Lung microvascular endothelial cell (primary cell): ENCODE measurements at places on chromosomes 16 and 17. TPM values are rescaled to one million over a fixed set of nuclear protein-coding genes. Genes with fewer than 3 reads are reported as not detected.

GRCh38 chr17:44280392-44280937, 12.5 kb upstream of the SLC4A1 start:
- no peak for DNase-seq

- DNase-seq: no peak
Observed at GRCh38 chr17:74240618-74241205, 27.3 kb downstream of the TTYH2 start.

- no peak for DNase-seq
Observed at GRCh38 chr16:22264786-22265185, 32.4 kb upstream of the POLR3E start.

DNA sequence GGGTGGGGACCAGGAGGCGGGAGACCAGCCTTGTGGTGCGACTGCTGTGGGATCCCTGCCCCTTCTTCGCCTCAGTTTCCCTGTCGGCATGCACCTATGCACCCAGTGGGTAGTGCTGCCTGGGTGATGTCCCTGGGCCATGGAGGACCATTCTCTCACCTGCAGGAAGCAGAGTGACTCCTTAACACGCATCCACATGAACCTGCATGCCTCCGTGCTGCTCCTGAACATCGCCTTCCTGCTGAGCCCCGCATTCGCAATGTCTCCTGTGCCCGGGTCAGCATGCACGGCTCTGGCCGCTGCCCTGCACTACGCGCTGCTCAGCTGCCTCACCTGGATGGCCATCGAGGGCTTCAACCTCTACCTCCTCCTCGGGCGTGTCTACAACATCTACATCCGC, 25.2 kb downstream of the ADGRG5 start:
- DNase-seq: no peak

GRCh38 chr17:752620-753219, 656 bp upstream of the GEMIN4 start:
- DNase-seq: peak; percentile 48

DNA sequence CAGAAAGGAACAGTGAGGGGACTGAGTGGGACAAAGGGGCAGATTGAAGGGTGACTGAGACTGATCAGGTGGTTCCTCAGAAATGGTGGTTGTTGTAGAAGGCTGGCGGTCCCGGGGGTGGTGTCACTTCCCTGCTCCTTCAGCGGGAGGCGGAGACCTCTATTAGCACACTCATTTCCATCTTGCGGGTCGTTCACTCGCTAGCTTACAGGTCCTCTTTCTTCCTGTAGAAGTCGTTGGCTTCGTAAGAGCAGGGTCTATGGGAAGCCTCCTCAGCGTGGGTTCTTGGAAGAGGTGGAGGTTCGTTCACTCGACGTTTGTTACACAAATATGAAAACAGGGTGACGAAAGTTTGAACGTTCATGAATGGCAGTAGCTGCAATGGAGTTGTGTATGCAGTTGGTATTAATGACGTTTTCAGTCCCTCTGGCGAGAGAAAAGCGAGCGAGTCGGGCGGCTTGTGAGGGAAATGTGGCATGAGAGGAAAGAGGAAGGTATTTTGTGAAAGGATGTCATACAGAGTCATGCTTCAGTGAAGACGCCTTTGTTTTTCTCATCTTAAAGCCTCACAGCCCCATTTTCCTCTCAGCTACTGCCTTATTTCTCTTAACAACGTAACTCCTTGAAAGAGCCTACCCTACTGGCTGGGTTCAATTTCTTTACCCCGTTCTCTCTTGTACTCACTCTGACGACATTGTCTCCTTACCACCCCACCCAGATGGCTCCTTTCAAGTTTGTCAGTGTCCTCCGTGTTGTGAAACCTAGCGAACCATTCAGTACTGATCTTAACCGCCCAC, 667 bp downstream of the EFCAB13 start:
- DNase-seq: peak; percentile 62

- DNase-seq: no peak
Observed at GRCh38 chr17:41171886-41172285, 3.9 kb upstream of the KRTAP4-3 start.

DNA sequence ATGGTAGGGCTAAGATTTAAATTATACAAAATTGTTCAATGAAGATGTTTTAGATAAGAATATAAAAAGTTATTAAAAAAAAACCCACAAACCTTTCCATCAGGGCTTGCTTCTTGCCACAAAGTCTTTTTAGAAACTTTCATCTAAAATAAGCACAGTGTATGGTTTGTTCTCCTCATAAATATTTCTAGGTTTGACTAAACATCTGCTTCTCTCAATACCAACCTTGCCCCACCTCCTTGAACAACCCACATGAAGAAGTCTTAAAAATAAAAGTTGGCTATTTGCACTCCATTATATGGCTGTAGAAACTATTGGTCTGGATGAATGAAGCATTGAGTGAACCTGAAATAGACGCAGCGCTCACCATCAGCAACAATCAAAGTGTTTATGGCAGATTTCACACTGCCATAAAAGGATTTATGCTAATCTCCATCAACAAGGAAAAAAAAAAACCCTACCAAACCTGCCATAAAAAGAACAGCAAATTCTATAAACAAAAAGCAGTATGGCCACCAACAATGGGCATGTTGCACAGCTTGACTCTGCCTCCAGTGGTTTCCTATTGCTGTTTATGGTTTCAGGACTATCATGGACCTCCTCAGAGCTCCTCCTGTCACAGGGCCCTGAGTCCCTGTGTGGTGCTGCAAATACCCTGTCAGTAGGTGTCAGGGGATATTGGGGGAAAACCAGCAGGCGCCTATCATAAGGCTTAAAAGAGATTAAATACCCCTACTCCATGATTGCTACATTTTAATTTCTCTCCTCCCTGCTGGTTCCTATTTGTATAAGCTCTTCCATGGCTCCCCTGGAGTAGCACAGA, 37.6 kb downstream of the SNX11 start:
- no peak for DNase-seq

DNA sequence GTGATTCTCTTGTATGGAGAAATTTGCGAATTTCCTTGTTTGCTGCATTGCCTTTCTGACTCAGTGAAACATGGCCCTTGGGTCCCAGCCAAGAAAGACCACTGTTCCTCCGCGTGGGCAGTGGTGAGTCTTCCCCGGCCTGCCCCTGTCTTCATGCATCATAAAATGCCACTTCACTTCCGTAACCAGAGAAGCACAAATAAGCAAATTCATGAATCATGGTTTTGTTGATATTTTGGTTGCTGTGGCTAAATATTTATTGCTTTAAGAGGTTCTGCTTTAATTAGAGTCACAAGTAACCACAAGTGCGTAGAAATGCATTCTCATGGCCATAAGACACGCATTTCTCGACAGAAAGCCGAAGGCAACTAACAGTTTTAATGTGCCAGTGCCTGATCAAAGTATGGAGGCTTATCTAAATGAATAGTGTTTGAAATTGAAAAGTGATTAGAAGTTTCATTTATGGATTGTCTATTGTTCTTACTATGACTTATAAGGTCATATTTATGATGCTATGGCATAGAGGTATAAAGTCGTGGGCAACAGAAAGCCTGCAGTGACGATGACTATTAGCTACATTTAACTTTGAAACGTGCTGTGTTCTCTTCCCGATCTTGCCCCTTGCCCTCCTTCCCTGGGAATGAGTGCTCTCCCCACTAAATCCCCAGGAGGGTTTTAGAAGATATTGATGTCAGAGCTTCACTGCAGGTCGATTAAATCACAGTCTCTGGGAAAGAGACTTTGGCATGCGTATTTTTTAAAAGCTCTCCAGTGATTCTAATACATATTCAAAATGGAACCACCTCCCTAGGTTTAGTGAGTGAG, 76.0 kb downstream of the WIPI1 start:
- DNase-seq: no peak

DNA sequence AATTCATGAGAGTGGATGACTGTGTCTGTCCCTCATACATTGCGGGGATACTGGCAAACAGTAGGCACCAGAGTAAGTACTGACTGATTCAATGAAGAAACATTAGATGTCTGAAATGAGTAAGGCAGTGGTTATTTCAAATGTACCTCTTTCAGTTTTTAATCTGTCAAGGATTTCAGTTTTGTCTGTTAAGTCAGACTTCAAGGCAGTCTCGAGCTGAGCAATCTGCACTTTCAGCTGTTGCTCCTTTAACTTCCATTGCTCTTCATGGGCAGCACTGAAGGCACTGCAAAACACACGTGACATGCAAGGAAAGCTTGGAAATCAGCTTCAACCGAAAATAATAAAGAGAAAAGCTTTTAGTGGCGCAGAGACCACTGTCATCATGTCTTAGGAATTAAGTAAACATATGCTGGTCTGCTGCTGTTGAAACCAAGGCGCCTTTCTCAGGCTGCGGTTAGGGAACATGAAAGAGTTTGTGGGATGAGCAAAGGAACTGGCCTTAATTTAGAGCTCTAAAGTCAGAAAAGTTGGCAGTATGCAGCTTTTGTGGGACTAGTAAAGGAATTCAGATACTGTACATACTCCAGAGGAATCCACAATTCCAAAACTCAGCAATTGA, 38.8 kb downstream of the RPGRIP1L start:
- no peak for DNase-seq

GRCh38 chr16:27444470-27444869, 42.5 kb downstream of the IL21R start:
- DNase-seq: no peak

GRCh38 chr17:75917141-75917916, 12.6 kb upstream of the MRPL38 start:
- DNase-seq: no peak

DNA sequence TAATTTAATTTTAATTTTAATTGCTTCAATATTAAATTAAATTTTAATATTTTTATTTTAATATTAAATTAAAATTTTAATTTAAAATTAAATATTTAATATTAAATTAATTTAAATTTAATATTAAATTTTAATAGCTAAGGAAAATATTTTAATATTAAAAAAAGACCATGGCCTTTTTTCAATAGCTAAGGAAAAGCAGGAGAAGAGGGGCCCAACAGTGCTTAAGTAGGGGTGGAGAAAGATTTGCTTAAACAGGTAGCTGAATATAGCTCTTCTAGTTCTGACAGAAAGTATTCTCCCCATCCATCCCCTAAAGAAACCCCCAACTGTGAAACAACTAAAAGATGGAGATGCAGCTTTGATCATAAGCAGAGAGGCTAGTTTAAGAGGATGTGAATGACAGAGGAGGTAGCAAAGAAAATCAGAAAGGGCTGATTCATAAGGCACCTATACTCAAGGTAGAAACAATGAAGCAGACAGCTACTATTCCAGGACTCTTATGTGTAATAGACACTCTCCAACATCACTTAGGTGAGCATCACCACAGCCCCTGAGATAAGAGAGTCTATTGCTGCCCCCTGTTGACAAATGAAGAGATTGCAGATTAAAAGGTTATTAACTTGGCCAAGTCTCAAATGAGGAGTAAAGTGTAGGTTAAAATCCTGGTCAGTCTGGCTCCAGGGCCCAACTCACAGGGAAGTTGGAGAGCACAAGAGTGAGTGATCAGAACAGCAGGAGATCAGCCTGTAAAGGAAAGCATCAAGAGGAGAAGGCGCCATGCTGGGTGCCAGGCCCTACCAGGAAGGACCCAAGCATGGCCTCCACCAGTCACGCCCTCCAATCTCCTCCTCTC, 7.8 kb upstream of the RNASEK start:
- peak; percentile 78 for DNase-seq

DNA sequence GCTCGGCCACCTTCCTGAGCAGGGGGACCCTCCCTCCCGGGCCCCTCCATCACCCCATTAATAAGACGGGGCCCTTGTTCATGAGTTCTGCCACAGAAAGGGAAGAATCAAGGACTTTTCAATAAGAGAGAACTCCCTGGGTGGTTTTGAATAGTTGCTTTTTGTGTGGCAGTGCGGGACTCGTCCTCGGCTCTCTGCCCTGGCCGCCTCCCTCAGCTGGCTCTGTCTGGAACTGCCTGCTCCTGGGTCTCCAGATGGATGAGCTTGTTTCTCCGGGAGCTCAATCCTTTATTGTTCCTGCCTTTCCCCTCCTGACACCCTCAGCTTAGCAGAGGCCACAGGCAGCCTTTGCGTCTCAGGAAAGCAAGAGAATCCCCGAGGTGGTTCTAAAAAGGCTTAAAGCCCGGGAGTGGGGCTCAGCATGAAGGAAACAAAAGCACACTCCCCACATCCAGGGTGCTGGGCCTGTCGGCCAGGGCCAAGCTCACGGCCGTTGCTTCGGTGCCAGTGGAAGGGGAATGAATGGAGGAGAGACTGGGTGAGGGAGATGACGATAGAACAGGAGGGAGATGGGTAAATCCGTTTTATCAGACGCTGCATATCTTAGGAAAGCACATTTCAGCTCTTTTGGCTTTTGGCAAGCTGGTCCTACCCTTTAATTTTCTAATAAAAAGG, 60.2 kb downstream of the RAI1 start:
- peak; percentile 26 for DNase-seq

- DNase-seq: no peak
Observed at GRCh38 chr17:35548978-35549377, 11.5 kb upstream of the SLFN12L start.

DNA sequence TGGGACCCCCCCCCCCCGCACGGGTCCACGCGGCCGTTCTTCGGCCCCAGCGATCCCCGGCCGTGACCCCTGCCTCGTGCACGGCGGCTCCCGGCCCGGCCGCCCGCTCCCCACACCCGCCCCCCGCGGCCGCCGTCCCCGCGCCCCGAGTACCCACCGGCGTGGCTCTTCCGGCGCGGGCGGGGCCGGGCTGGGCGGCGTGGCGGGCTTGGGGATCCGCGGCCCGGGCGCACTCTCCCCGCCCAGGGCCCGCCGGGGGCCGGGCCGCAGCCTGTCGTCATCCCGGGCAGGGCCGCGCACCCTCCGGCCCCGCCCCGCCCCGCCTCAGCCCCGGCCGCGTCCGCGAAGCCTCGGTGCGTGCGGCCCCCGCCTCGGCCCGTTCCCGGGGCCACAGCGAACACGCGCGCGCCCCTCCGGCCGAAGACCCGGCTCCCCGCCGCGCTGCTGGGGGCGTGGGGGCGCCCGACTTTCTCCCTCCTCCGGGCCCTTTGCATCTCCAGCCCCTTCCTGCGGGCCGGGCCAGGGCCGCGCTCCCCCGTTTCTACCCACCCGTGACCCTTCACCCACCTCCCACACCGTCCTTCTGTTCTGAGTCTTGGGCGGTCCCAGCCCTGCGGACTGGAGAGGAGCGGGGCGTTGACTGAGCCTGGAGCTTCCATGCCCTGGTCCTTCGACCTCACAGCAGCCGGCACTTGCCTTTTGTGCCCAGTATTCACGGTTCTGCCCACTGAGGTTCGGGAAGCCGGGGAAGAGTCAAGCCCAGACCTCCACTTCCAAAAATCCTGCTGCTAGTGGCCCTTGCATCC, 840 bp downstream of the MYO1C start:
- peak; percentile 48 for DNase-seq

The TSPAN10 gene
- 0.22 and 0.99 TPM in 2 replicates for total RNA-seq

The SLC5A11 gene
- not detected in 2 replicates for total RNA-seq

The OR1D2 gene
- not detected in 2 replicates for total RNA-seq

The BRIP1 gene
- 1.8 and 4.4 TPM in 2 replicates for total RNA-seq

The KRT32 gene
- total RNA-seq: not detected in 2 replicates

The GCGR gene
- total RNA-seq: not detected in 2 replicates

The NPW gene
- total RNA-seq: 0.44 and 0.60 TPM in 2 replicates

The MCRIP2 gene
- 10.5 and 11.9 TPM in 2 replicates for total RNA-seq

The C16orf78 gene
- total RNA-seq: not detected in 2 replicates

The LYRM9 gene
- total RNA-seq: 1.8 and 3.5 TPM in 2 replicates

The KRT17 gene
- 0.22 TPM in 1 of 2 replicates, not detected in the other for total RNA-seq
